ENCODE measurements at places on chromosomes 2 and 18.

DNA sequence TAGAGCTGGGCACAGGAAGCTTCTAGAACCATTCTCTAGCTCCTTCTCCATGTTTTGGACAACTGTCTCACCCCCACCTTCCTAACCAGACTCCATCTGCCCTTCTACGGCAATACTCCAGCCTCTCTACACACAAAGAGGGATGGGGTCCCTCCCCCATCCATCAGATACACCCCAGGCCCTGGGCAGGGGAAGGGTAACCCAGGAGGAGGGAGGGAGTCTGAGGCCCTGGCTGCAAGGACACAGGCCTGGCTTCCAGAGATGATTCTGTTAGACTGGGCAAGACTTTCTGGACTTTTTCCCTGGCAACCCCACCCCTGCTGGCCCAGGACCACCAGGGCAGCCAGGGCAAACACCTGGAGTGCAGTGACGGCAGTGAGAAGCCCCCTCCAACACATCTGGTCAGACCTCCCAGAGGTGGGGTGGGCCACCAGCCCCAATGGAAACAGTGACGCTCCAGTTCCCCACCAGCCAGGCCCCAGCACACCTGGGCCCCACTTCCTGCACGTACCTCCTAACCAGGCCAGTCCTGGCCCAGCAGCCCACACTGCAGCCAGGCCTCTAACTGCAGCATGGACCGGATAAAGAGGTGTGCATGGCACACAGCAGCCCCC is 6.5 kb downstream of the CYP26B1 start:
- no peak for DNase-seq

GRCh38 chr2:70671092-70671675 is 96.8 kb downstream of the ADD2 start:
- peak; percentile 24 for DNase-seq

GRCh38 chr2:238817382-238817781 is 30.5 kb upstream of the TWIST2 start:
- no peak for DNase-seq

DNA sequence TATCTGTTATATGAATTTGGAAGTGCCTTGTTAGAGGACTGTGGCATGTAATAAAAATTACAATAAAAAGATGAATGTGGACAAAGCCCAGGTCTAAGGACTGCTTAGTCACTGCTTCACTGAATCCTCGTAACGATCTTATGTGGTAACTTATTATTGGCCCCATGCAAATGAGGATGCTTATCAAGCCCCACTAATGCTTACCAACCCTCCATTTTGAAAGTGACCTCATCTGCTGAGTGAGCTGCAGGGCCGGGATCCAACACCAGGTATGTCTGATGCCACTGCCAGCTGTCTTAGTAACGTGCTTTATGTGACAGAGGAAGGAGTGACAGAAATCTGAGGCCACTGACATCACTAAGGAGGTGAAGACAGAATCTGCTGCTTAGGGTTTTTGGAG is 65.3 kb upstream of the CCDC85A start:
- no peak for DNase-seq

GRCh38 chr2:59969161-59969560 is 584.3 kb downstream of the BCL11A start:
- DNase-seq, result no peak

DNA sequence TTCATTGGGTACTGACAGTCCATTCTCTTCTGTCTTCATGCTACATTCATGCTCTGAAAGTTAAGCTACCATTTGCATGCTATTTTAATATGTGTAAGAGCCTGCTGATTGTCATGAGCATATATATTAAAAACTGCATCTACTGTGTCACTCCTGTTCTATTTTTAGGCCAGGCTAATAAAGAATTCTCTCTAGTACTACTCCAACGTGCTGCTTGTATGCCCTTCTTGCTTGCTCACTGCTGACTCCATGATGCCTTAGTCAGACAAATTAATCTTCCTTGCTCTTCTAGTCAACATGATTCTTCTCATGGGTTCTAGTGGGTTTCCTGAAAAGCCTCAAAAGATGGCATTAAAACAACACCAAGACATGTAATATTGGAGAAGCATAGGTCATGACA is 1600.1 kb downstream of the DPP10 start:
- DNase-seq, result no peak

GRCh38 chr2:240232264-240232915 is 91.9 kb upstream of the OTOS start:
- DNase-seq, result no peak

- no peak for DNase-seq
These were observed 67.0 kb downstream of the FEZ2 start for GRCh38 chr2:36530983-36531354.

- DNase-seq, result peak; percentile 48
These were observed 56.5 kb upstream of the RAPH1 start for GRCh38 chr2:203591642-203592041.

GRCh38 chr2:66930339-66931220 is 466.6 kb upstream of the ETAA1 start:
- no peak for DNase-seq

- no peak for DNase-seq
These were observed 31.8 kb downstream of the NYAP2 start for GRCh38 chr2:225431105-225431863.

DNA sequence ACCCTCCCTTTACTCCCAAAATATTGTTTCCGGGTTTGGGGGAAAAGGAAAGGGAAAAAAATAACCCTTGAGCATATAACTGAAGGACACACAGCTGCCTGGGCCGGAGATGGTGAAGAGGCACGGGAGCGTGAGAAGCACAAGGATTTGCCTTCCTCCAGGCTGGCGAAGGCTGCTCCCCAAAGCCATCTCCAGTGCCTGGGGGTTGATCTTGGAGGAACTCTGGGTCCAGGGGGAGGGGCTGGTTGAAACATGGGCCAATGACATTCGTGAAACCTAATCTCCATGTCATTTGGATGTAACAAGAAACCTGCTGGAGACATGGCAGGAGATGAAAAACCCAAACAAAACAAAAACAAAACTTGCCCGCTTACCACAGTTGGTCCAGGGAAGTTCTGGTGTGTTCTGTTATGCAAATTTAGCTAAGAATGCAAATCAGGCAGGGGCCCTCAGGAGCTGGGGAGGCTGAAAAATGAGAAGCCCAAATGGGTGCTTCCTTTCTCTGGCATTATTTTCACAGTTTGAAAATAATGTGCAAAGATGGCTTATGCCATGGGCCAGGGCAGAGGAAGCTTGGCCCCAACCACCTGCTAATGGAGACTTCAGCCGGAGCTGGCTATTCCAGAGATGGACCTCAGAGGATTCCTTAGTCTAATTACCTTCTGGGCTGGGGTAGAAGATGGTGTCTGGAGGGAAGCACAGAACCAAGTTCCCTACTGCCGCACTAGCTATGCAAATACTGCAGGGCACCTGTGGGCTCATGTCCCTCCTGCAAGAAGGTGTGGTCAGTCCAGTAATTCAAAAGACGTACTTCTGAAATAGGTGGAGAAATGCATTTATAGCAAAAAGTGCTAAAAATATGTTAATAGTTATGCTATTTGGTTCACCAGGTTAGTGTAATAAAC is 180.9 kb downstream of the BCL2 start:
- peak; percentile 56 for DNase-seq

DNA sequence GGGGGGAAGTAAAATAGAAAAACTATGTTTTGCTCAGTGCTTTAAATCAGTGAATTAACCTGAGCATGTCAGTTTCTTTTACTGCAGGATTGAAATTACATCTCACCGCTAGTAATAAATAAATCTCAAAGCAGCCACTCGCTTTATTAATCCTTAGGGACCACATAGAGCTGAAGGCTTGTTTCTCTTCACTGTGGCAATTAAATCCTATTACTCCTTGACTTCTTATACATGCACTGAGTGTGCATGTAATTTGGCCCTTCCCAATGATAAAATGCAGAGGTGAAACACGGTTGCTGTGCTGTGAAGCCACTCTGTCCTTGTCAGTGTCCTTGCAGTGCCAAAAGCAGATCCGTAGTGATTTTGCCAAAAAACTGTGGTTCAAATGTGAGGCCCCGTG is 77.1 kb upstream of the RBM44 start:
- no peak for DNase-seq

DNA sequence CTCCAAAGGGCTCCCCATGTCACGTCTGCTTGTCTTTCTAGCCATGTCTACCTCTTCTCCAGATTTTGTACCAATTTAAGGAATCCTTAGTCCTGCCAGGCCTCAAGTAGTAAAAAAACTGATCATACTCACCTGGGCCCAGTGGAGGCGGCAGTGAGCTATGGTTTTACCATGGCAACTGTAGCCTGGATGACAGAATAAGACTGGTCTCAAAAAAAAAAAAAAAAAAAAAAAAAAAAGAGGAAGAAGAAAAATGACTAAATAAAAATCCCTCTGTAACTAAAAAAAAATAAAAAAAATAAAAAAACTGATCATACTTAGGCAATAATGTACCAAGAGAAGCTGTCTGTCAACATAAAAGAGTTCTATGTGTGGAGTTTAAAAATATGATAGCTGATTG is 221.6 kb downstream of the NR4A2 start:
- no peak for DNase-seq

DNA sequence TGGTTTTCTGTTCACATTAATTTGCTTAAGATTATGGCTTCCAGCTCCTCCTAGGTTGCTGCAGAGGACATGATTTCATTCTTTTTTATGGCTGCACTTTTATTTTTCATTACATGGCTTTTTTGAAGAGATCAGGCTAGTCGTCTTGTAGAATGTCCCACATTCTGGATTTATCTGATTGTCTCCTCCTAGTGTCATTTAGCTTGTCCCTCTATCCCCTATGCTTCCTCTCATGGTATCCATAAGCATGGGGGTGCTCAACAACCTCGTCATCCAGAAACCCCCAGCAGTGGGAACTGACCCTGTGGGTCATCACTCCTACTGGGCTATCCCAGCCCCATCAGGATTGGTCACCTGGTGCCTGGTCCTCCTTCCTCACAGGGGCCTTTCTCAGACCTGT is 49.6 kb downstream of the SERTAD2 start:
- DNase-seq, result no peak

DNA sequence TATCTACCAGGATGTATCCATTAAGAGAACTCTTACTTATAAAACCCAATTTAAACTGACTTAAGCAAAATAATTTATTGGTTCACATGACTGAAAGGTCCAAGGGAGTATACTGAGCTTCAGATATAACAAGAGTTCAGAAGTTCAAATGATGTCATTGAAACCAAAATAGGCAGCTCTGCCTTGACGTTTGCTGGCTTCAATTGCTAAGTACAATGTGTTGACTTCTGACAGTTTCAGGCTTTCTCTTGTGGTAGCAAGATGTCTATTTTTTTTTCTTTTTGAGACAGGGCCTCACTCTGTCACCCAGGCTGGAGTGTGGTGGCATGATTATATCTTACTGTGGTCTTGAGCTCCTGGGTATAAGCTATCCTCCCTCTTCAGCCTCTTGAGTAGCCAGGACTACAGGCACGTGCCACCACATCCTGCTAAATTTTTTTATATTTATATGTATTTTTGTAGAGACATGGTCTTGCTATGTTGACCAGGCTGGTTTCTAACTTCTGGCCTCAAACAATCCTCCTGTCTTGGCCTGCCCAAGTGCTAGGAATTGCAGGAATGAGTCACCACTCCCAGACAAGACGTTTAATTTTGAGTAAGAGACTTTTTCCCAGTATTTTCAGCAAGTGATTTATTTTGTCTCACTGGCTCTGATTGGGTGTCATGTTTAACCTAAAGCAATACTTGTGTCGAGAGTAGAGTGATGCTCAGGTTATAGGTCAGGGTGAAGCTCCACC is 184.8 kb downstream of the NR4A2 start:
- DNase-seq, result no peak

DNA sequence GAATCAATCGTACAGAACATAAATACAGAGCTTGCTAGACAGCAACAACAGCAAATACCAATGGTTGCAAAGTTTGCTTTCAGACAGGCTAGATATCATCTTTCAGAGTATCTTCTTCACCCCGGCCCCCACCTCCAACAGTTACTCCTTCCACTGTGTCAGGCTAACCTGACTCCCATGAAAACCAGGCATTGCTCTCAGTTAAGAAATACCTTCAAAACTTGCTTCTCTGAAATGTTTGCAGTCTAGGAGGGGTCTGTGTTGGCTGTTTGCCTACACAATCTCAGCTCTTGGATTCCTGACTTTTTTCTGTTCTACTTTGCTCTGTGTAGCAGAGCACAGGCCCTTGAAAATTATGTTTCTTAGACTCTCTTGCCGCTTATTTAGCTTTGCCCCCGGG is 599.5 kb upstream of the SYT4 start:
- DNase-seq, result no peak

DNA sequence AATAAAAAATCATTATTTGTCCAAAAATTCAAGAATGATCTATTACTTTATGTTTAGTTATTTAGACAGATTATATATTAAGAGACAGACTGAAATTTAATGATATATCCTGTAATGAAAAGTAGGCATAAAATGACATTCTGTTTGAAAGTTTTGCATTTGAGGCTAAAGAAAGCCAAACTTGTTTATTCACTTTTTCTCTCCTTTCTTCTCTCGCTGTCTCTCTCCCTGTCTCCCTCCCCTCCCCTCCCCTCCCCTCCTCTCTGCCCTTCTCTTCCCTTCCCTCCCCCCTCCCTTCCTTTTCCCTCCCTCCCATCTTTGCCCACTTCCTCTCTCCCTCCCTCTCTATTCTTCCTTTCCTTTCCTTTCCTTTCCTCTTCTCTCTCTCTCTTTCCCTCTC is 270.6 kb downstream of the MYT1L start:
- DNase-seq, result no peak

GRCh38 chr2:10347562-10347948 is 44.9 kb downstream of the HPCAL1 start:
- DNase-seq, result no peak

- peak; percentile 93 for DNase-seq
These were observed 133.3 kb downstream of the GFPT1 start for GRCh38 chr2:69253611-69254301.

DNA sequence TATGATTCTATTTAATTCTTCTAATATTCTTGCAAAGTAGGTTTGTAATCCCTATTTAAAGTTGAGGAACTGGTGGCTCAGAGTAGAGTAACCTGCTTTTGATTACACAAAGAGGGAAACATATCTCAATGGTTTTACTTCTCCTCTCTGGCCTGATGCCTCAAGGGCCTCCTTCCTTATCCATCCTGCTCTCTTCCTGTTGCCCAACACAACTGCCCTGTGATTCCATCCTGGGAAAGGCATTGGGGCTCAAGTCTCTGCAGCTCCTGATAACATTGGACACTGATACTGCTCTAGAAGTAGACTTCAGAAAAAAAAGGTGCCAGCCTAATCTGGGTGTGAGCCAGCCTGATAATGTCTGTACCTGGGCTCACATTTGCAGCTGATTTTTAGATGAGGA is 75.8 kb downstream of the RDH14 start:
- DNase-seq, result peak; percentile 12

DNA sequence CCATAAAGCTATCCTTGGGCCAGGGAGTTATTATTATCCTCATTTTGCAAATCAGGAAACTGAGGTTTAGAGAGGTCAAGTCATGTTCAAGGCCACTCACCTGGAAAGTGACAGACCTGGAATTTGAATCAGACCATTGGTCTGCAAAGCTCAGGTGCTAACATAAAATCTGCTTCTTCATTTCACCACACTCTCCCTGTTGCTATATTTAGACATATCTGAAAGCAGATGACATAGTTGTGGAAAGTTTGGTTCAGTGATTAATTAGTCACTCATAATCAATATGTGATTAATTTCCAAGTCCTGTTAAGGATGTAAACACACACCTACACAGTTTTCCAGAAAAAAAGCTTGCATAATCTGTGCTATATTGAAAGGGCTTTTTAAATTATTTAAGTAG is 57.4 kb downstream of the LINC00305 start:
- no peak for DNase-seq

GRCh38 chr2:224523626-224524577 is 61.3 kb downstream of the CUL3 start:
- DNase-seq, result no peak

GRCh38 chr2:33436083-33436482 is 40.4 kb upstream of the RASGRP3 start:
- DNase-seq, result no peak

- DNase-seq, result no peak
These were observed 124.9 kb downstream of the GLI2 start for GRCh38 chr2:120860579-120860922.

All from foreskin fibroblast (primary cell).